ENCODE measurements at places on chromosomes 12 and 14.
A peak's percentile ranks its signal among the peaks of the same experiment; 100 is the strongest.

- DNase-seq: no peak
Observed at GRCh38 chr12:120238839-120239445, 26.6 kb downstream of the PXN start.

DNA sequence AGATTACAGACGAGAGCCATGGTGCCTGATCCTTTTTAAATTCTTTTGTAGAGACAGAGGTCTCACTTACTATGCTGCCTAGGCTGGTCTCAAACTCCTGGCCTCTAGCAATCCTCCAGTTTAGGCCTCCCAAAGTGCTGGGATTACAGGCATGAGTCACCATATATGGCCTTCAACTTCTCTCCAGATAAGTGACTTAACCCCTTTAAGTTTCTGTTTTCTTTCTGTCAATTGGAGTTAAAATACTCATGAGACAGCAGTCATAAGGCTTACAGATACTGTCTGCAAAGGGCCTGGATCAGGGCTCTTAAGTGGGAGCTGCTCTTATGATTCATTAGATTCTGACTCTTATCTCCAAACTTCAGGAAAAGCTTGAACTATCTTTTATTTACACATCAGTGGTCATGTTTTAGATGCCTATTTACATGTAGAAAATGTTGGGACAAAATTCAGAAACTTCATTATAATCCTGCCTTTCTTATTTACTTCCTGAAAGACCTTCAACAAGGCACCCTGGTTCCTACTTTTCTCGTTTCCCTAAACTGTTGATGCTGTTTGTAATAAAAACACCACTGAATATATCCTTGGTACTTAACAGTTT is 271.5 kb upstream of the TBX3 start:
- no peak for DNase-seq

DNA sequence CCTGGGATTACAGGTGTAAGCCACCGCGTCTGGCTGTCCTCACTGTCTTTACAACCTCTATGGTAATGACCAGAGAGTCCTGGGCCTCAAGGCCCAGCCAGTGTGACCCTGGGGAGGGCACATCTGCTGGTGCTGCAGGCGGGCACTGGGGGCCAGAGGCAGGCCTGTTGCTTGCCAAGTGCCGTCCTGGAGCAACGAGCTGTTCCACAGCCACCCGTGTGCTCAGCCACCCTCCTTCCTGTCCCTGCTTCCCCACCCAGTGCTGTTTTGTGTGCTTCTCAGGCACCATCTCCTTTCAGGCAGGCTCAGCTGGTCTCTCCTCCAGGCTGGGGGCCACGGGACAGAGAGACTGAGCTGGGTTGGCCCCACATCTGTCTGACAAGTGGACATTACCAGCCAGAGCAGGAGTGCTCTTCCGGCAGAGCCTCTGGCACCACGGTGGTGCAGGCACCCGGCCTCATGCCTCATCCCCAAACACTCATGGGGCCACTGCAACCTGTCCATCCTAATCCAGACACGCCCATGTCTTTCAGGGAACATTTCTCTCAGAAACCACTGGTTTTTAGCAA is 9.0 kb downstream of the SLC25A47 start:
- no peak for DNase-seq

DNA sequence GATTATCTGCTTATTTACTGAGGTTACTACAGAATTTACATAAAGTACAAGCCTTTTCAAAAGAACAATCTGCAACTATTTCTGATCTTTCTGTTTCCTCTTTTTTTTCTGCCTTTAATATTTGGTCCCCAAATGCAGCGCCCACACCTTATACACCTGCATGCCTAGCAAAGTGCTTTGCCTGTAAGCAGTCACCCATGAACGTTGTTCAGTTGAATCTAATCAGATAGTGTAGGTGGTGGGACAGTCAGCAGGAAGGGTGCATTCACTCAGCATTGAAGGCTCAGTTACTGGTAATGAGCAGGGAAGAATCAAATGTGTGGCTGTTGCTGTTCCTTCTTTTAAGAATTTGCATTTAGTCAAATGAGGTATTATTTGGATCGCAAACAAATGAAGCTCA is 108.4 kb downstream of the GPR135 start:
- DNase-seq: no peak

GRCh38 chr14:104076743-104077142 is 8.8 kb upstream of the ASPG start:
- DNase-seq: no peak

- DNase-seq: peak; percentile 70
Observed at GRCh38 chr12:92649511-92650227, 53.1 kb upstream of the PLEKHG7 start.

GRCh38 chr14:46368275-46368674 is 283.3 kb downstream of the RPL10L start:
- DNase-seq: no peak

DNA sequence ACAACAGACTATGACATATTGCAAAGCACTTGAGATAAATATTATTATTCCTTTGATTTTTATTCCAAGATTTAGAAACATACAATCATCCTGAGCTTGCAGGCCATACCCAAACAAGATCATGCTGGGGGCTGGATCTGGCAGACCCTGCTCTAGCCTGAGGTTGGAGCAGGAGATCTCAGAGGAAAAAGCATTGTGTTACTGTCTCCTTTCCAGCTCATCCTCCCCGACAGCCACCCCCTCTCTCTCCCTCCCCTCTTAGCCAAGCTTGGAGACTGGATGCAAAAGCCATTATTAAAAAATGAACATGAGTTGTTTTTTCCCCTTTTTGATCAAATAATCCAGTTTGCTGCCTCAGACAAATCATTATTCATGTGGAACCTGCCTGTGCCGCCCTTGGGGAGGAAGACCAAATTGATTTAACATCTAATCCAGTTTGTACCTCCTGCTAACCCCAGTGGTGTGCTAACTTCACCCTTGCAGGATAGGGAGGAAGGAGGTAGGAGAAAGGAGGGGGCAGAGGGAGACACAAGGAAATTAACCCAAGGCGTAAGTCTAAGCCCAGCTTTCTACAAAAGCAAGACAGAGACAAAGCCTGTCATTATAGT is 565.8 kb upstream of the TBX3 start:
- no peak for DNase-seq
